Stimulated activated CD4-positive, alpha-beta T cell treated with anti-CD3 and anti-CD28 coated beads, Interleukin-1b, Interleukin-23, amount 100 ng/mL, for 1 hour (primary cell): ENCODE measurements at places on chromosomes 7 and 10.

- DNase-seq: no peak
Measured at GRCh38 chr10:30199376-30200016, 140.1 kb upstream of the JCAD start.

- DNase-seq: no peak
Measured at GRCh38 chr10:110398419-110399105, 93.8 kb upstream of the SMNDC1 start.

GRCh38 chr7:152176797-152177196 is 151.3 kb downstream of the GALNT11 start:
- DNase-seq: no peak

DNA sequence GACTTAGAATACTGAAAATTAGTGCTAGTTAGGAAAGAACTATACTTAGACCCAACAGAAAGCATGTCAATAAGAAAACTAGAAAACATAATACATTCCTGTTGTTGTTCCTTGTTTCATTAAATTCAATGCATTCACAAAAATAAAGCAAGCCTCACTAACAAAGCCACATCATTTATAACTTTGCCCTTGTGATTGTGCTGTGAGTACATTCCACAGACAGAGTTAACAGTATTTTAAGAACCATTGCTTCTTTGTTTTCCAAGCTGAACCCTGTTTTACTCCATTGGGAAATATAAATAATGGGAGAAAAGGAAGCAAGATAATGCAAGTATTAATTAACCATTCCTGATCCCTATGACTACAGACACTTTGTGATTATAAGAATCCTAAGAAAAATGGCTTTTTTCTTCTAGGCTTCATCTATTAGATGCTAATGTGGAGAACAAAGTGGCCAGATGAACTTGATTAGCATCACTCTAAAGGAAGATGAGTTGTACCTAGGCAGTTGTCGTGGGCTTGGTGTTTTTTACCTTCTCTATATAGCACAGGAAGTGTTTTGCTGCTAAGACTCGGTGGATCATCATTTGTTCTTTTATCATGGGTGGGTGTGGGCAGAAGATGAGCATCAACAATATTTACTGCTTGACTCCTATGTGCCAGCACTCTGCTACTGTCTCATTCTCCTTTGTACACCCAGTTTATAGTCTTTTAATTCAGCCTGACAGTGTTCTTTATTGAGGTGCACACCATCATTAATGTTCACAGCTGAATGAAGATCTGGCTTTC is 34.2 kb upstream of the ZNRF2 start:
- DNase-seq: no peak

DNA sequence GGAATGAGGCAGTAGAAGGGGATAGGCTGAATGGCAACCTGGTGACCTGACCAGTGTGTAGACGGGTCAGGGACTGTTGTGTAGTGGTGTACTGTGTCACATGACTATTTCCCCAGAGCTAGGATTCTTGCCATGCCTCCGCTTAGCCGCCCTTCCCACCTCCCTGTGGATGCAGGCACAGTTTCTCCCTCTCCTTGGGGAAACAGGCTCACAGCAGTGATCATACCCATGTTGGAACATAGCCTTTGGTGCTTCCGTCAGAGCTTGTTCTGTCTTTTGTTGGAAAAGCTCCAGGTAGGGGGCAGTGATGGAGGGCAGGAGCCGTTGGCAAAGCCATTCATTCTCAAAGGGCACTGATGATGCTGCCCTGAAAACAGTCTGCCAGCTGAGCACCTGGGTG is 44.3 kb downstream of the OGDH start:
- DNase-seq: no peak

GRCh38 chr10:83603708-83604107 is 535.6 kb upstream of the GHITM start:
- DNase-seq: no peak

DNA sequence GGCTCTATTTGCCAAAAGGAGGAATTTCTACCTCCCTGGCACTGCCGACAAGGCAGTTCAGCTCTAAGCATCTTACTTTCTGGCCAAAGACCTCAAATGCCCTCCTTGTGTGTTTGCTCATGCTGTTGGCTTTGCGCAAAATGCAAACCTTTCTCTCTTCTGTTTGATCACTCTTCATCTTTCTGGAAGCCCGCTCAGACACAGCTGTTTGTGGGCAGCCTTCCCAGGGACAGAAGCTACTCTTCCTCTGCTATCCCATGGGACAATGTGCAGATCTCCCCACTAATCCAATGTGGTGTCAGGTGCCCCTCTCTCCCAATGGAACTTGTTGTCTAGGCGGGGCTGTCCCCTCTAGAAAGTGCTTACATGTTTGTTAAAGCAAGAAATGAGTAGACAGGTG is 278.7 kb downstream of the CCSER2 start:
- no peak for DNase-seq

DNA sequence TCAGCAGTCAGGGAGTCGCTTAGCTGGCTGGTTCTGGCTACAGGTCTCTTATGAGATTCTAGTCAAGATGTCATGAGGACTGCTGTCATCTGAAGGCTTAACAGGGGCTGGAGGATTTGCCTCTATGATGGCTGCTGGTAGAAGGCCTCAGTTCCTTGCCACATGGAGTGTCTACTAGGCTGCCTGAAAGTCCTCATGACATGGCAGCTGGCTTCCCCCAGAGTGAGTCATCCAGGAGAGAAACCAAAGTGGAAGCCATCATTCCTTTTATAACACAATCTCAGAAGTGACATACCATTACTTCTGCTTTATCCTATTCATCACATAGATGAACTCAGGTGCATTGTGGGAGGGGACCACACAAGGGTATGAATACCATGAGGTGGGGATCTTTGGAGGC is 75.1 kb downstream of the EXOC6 start:
- no peak for DNase-seq

DNA sequence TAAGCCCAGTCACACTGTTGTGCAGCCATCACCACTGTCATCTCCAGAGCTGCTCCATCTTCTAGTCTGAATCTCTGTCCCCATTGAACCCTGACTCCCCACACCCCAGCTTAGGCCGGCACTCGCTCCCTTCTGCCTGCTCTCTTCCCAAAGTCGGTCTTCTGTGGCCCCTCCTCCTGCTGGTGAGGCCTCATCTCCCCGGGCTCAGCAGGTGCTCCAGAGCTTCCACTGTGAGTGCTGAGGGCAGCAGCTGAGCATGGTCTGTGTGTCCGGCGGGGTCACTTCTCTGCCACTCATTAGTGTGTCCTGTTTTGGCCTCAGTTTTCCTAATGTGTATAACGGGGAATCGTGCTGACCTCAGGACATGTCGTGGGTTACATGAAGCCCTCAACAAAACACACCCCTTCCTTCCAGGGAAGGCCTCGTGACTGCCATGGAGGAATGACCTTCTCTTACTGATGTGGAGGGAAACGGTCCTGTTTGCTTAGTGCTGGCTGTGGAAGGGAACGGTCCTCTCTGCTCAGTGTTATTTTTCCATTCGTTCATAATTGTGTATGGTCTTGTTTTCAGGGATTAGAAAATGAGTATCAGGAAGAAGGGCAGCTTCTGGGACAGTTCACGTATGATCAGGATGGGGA is 4.3 kb upstream of the GET4 start:
- no peak for DNase-seq

GRCh38 chr7:33841705-33842129 is 63.6 kb upstream of the BMPER start:
- DNase-seq: no peak

- DNase-seq: no peak
Measured at GRCh38 chr10:63627881-63628296, 106.7 kb downstream of the REEP3 start.

GRCh38 chr7:55086413-55087201 is 67.8 kb downstream of the EGFR start:
- DNase-seq: no peak

DNA sequence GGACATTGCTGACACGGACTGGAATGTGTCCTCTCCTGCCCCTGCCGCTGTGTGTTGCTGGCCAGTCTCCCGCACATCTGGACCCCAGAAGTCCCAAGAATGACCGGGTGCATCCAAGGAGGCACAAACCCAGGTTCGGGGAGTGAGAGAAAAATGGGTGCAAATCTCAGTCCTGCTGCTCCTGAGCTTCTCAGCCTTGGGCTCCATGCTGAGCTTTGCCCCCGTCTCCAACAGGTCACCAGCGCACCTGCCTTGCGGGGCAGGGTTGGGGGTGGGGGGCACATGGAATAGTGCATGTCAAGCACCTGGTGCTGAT is 6.0 kb upstream of the NANOS1 start:
- no peak for DNase-seq

- no peak for DNase-seq
Measured at GRCh38 chr10:46237815-46238510, 48.8 kb upstream of the ANTXRL start.

DNA sequence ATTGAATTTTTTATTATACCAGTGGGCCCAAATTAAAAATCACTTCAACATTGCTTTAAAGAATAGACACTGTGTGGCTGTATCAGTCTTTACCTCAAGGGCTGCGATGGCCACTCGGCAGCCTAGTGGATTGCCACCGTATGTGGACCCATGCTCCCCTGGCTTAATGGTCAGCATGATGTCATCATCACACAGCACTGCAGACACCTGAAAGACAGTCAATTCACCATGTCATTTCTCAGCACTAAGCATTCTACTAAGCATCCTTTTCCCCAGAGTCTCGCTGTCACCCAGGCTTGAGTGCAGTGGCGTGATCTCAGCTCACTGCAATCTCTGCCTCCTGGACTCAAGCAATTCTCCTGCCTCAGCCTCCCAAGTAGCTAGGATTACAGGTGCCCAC is 17.1 kb downstream of the OAT start:
- no peak for DNase-seq

DNA sequence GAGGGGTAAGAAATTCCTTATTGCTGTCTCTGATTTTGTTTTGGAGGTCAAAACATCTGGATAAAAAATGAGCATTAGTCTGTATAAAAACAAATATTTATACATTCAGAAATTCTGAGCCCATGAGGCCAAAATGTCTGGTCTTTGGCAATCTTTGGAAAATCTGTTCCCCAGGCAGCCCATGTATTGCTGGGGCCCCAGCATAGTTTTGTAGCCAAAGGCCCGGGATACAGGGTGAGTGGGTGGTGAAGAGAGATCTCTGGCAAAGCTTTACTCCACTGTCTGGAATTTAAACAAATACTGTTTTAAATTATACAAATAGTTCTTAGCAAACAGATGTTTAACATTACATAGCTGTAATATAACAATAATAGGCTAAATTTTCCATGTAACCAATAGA is 134.7 kb upstream of the GALNT17 start:
- DNase-seq: no peak

DNA sequence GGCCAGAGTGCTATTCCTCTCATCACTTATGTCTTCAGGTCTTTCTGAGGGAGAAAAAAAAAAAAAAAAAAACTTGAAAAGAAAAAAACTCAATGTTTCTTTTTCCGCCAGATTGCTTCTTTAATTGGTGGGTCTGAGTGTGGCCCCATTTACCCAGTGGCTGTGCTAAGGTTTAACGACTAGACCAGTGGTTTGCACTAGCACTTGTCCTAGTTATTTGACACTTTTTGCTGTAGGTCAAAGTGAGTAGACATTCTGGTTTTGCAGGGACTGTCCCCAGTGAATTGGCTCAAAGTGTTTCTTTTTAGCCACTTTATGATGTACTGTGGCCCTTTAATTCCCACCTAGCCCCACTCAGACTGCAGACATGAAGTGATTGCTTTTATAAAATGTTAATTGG is 273.3 kb downstream of the PTEN start:
- no peak for DNase-seq

DNA sequence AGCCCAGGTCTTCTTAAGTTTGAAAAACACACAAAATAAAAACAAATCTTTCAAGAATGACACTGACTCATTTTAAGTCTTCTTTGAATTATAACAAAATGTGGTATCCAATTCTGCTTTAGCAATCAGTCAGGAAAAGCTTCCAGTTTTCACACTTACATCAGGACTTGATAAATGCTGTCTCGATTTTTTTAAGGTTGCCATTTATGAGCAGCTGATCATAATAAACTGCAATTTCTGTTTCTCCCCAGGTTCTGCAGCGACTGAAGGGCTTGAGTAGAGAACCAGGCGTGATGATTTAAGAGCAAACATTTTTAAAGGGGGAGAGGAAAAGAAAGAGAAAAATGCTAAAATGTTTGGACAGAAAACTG is 71.1 kb downstream of the FAM107B start:
- DNase-seq: no peak

DNA sequence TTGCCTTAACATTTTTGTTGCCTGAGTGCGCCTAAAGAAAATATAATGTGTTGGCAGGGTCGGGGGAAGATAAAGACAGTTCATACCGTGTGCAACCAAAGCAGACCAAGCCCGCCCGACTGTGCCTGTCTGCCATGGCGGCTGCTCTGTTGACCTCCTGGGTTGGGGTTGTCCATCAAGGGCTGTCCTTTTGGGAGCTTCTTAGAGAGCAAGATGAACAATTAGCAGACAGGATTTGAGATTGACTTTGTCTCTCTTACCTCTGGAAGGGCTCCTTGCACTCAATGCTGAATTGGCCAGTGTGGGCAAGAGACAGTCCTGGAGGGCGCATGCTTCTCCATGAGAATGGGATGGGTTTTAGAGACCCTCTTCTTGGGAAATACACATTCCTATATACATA is 319.6 kb downstream of the GLRX3 start:
- no peak for DNase-seq

DNA sequence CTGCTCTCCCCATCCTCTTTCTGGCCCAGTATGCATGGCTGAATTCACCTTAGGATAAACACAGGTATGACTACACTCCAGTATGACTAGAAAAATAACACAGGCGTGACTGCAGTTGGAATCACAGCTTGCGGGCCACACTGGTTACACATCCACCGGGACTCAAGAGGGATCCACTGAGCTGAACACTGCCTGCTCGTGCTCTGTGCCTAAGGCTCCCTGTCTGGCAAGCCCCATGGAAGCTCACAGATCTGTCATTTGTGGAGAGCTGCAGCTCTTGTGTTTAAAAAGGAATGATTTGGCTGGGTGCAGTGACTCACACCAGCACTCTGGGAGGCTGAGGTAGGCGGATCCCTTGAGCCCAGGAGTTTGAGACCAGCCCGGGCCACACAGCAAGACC is 26.8 kb downstream of the VOPP1 start:
- no peak for DNase-seq

- DNase-seq: no peak
Measured at GRCh38 chr10:71278691-71279588, 40.1 kb upstream of the SLC29A3 start.

DNA sequence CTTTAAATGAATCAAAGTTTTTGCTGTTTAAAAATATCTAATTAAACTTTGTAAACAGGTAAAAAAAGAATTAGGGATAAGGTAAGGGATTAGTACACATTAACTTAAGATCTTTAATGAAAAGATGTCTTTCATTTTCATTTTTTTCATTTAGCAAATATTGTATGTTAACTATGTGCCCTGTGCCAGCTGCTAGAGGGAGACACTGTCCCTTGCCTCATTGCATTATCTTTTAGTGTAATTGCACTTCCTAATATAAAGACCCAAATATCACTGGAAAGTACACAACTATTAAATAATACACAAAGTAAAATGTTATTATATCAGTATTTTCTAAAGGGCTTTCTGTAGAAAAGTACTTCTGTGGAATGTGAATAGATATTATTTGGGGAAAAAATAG is 102.7 kb downstream of the GPR37 start:
- no peak for DNase-seq
